ENCODE measurements at places on chromosomes 12 and 14. TPM values are rescaled to one million over a fixed set of nuclear protein-coding genes. Genes with fewer than 3 reads are reported as not detected.

DNA sequence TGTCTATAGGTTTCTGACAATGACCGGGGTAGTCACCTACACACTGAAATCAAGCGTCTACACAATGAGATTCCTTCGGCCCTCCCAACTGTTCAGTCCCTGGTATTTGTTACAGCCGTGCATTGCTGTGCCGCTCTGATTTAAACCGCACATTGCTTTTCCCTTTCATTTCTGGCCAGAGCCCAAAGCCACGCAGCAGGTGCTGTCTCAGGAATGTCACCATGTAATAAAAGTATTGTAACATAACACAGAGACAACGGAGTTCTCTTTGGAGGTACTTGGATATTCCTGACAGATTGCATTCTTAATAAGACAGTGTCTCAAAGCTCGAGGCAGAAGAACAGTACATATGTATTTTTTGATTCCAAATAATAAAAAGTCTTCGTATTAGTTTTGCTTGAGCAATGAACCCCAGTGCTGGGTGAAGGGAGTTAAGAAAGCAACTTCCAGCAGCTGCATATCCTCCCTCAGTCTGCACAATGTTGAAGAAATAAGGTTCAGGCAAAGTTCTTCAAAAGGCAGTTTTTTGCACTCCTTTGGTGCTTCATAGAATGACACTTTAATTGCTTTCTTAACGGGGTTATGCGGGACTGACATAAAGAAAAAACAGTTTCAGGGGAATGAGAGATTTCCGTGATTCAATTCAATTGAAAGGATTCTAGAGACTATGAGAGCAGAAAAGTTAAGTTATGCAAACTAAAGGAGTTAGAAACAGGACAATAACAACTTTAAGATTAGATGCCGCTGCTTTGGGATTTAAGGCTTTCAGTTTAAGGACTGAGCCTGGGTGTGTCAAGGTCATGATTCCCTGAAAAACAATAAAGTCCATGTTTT is 288.7 kb upstream of the FLRT2 start:
- DNase-seq, result no peak

DNA sequence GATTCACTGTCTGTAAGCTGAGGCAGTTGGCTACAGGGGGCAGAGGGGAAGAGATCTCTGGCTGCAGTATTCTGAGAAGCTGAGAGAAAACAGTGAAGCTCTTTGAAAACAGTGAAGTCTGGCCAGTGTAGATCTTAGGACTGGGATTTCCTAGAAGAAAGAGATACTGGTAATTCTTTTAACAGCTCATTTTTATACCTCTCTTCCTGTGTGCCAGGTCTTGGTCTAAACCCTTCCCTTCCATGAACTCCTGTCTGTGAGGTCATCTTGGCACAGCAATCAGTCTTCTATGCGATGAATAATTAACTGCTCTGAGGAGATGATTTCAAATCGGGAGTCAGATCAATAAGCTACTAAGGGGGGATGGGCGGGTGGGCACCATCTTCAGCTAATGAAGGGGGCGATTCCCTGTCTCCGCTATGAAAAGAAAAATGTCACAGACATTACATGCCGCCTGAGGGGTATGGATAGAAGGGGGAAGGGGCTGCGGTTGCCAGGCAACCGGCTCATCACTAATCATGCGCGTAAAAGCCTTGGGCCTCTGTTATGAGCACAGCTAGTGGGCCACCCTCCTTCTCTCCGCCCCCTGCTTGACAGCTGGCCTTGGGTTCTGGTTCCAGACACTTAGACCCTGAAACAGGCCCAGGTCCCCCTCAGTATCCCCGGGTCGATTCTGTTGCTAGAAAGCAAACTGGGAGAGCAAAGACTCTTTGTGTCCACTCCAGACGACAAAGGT is 75.3 kb upstream of the CEP83 start:
- no peak for DNase-seq

GRCh38 chr12:3238196-3238595 is 161.0 kb downstream of the TSPAN9 start:
- no peak for DNase-seq

GRCh38 chr12:47850153-47851084 is 30.7 kb upstream of the HDAC7 start:
- no peak for DNase-seq

DNA sequence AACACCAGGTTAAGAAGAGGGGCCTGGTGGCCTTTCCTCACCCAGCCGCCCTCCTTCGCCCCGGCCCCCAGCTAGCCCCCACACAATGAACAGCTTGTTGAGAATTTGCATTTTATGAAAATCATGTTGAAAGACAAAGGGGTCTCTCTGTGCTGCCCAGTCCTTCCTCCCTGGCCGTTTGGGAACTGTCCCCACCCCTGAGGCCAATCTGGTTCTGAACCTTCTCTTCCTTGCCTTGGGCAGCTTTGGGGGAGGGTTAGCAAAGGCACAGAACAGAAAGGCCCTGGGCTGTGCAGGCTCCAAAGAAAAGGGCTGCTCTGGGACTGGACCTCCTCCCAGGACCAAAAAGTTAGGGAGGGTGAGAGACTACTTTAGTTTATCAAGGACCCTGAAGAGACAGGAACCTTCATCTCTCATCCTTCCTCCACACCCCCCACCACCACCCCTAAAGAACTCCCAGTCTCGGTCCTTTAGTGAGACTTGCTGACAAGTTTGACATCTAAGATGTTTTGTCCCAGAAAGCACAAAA is 1.3 kb downstream of the TAMALIN start:
- no peak for DNase-seq

DNA sequence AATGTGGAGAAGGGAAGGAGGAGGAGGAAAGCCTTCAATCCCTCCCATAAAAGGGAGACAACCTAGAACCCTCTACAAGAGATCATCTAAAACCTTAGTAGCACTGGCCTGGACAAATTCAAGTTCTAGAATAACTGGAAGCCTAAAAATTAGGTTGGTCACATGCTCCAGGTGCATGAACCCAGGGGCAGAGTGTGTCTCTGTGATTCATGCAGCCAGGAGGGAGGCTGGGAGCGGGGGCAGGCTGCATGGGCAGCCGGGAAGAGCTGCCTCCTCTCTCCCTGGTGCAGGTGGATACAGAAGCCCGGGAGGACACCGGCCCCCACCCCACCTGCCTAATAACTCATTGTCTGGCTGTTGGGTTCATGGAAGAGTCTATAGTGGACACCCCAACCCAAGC is 38.6 kb downstream of the CCDC85C start:
- DNase-seq, result no peak

Gene CCDC196
- polyA plus RNA-seq, result 0.25 TPM

Gene MSRB3
- 24.5 TPM for polyA plus RNA-seq

Gene RFX4
- polyA plus RNA-seq, result not detected

Gene FGF6
- not detected for polyA plus RNA-seq

Measured in right lung (tissue), 10 donors.